ENCODE measurements at places on chromosomes 4 and X.
A peak's percentile ranks its signal among the peaks of the same experiment; 100 is the strongest.

- DNase-seq = no peak
Measured at GRCh38 chrX:4764888-4765287, 1051.4 kb upstream of the PRKX start.

DNA sequence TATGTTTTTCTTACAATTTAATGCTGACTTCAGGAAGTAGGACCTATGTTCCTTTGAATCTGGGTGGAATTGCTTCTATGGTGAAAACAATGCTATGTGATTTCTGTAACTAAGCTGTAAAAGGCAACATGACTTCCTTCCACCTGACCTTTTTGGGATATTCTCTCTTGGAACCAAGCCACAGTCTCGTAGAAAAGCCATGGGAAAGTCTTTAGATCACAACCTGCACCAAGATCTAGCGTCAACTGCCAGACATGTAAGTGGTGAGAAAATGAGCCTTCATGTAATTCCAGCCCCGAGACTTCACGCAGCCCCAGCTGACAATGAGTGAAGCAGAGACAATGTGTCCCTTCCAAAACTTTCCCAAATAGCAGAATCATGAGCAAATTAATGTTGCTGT, 297.0 kb upstream of the DCAF8L1 start:
- no peak for DNase-seq

- no peak for DNase-seq
Measured at GRCh38 chr4:139854668-139855403, 189.2 kb downstream of the MGST2 start.

- DNase-seq = no peak
Measured at GRCh38 chr4:139629436-139630125, 36.0 kb upstream of the MGST2 start.

- no peak for DNase-seq
Measured at GRCh38 chr4:3283483-3283882, 9.3 kb upstream of the RGS12 start.

GRCh38 chr4:89123451-89123851, 12.1 kb downstream of the TIGD2 start:
- no peak for DNase-seq

GRCh38 chrX:8565729-8566128, 101.1 kb downstream of the VCX3B start:
- no peak for DNase-seq

DNA sequence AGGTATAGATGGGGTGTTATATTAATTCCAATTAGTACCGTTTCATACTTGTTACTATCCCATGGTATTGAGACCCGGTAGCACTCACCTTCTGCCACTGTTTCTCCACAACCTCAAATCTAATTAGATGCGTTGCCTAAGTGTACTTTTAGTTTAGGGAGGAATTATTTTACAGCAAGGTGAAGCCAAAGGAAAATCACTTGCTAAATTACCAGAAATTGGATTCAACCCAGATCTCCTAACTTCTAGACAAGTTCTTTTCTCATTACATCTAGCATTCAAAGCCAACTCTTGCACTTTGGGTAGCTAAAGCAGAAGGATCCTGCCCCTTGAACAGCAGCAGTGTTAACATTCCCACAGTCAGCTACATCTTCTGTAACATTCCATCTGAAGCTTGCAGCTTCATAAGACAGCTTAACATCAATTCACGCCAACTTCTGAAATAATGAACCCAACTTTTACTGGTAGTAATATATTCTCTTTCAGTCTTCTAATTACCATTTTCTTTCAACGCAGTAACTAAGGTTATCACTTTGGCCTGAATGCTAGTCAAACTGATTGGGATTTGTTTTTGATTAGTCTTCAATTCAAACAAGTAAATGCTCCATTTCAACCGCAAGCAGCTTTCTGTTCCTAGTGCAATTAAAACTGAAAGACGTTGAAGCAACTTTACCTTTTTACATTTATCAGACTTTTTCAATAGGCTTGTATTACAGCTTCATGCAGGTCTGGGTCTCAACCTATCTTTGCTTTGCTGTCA, 934 bp upstream of the SEC31A start:
- DNase-seq = peak; percentile 29

DNA sequence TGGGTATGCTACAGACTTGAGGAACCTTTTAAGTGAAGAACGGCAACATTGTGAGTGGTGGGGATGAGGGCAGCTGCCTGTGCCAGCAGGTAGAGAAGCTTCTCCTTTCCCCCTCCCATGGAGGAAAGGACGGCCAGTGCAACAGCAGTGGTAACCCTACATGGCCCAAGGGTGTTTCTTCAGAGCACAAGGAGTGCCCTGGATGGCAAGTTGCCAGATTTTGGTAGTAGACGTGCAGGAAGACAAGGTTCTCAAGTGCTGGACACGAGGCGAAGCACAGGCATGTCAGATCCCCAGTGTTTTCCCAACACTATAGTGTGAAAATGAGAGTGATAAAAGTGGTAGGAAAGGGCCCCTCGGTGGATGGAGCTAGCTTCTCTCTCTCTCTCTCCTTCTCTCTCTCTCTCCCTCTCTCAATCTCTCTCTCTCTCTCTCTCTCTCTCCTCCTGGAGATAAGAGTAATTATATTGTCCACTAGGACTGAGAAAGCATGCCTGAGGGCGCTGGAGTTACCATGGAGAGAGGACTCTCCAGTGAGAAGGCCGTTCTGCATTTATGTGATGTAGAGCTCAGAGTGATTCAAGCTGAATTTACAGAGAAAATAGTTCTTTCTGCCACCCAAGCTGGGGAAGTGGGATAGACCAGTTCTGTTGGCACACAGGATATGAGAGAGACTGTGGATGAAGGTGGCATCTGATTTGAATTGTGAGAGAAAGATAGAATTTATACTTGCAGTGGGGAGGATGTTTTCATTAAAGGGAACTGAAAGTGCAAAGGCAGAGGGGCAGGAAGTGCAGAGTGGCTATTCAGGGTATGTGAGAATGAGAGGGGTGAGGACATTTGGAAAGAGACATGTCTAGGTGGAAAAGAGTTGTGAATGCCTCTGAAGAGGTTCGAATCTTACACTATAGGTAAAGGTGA, 25.7 kb upstream of the TRPC3 start:
- no peak for DNase-seq

DNA sequence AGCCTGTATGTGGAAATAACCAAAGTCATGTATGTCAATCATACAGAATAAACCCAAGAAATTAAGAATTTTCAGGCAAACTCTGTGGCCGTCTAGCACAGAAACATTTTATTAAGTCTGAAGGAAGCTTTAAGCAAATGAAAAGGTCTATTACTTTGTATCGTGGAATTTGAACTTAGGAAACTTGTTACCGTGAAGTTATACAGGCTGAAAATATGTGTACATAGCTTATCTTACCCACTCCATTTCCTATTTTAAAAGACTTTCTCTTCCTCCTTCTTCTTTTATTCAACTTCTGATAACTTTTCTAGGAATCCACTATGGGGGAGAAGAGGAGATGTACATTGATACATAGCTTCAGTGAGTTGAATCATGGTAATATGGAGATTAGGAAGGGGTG, 108.3 kb downstream of the AGTR2 start:
- DNase-seq = no peak

DNA sequence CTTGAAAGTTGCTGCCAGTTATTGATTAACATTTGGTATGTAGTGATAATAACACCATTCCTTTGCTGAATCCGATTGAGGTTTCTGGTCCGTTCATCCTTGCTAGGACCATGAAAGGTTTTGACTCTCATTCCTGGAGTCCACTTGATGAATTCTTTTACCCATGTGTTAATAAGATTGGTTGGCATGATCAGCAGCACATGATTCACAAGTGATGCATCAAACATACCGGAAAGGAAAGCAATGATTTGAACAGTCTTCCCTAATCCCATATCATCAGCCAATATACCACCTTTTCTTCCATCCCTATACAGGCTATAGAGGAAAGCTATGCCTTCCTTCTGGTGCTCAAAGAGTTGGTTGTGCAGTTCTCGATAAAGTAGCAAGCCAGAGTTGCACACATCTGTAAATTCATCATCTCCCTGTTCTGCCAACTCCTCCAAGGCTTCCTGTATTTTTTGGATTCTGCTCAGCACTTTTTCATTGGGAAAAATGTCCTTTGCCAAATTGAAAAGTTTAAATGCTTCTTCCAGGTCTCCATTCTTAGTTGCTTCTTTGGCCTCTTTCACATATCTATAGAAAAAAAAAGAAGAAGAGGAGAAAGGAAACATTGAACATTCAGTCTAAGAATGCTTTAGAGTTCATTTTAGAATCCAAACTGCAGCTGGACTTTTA, 26.7 kb downstream of the PIN4 start:
- DNase-seq = no peak

DNA sequence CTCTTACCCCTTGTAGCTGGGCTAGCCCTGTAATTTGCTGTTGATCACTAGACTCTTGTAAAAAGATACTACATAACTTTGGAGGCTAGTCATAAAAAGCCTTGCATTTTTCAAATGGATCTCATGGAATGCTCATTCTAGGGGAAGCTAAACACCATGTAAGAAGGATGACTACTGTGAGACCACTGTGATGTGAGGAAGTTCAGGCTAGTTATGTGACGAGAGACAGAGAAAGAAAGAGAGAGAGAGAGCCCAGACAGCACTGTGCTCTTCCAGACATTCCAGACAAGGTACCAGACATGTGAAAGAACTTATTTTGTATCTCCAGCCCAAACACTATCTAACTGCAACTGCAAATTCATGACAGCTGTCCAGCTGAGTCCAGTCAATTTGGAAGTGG, 404.6 kb upstream of the PITX2 start:
- DNase-seq = no peak

DNA sequence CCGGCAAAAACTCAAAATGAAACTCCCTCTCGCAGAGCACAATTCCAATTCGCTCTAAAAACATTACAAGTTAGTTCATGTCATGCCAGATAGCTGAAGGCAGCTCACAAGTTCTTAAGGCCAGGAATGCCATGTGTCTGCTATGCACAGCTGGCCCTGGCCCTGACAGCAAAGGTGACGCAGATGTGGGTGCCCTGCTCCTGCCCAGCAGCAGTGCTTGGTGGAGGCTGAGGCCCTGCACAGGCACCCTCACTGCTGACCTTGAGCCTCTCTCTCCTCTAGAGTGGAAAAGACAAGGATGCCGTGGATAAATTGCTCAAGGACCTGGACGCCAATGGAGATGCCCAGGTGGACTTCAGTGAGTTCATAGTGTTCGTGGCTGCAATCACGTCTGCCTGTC, 2.9 kb downstream of the S100P start:
- DNase-seq = no peak

- DNase-seq = no peak
Measured at GRCh38 chr4:84573385-84574068, 9.4 kb upstream of the CDS1 start.

GRCh38 chr4:6815029-6815836, 32.7 kb downstream of the KIAA0232 start:
- no peak for DNase-seq

GRCh38 chrX:19725641-19726040, 161.8 kb downstream of the SH3KBP1 start:
- DNase-seq = peak; percentile 39

DNA sequence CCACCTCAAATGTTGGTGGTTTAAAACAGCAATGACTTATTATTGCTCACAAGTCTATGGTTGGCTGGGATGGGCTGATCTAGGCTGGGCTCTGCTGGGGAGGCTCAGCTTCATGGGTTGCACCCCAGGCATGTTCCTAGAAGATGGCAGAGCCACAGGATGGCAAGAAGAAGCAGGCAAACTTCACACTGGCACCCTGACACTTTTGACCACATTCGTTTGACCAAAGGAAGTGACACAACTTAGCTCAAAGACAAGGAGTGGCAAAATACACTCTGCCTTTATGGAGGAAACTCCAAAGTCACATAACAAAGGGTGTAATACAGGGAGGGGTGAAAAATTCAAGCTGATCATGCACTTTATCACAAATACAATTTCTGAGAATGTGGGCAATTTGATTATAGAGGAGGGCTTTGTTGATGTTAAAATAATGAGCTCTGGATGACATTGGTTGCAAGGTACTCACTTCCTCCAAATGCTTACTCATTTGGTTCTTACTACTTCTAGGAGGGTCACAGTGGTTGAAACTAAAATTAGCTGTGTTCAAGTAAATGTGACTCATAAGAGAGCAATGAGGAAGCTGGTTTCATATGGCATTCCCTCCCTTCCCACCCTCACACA, 249.2 kb upstream of the RPS6KA3 start:
- peak; percentile 22 for DNase-seq

- DNase-seq = no peak
Measured at GRCh38 chr4:187294861-187295260, 571.2 kb upstream of the FAT1 start.

- DNase-seq = no peak
Measured at GRCh38 chrX:5753291-5753690, 475.4 kb downstream of the NLGN4X start.

DNA sequence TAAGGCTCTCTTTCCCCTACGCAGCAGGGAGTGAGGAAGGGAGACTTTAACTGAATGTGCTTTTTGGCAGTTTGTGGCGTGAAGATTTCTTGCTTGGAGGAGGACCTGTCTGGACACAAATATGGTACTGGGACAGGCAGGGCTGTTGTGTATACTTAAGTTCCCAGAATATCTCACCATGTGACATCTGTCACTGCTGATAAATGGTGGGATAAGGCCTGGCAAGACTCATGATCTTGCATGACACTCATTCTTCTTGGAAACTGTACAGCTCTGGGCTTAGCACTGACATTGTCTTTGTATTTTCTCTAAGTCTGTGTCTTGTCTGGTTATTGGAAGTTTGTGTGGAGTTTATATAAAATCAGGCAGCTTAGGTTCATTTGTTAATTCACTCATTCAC, 93.1 kb downstream of the STK32B start:
- DNase-seq = peak; percentile 62

- no peak for DNase-seq
Measured at GRCh38 chr4:74005528-74005927, 7.1 kb upstream of the CXCL5 start.

- DNase-seq = no peak
Measured at GRCh38 chr4:147430111-147430510, 50.8 kb upstream of the EDNRA start.

DNA sequence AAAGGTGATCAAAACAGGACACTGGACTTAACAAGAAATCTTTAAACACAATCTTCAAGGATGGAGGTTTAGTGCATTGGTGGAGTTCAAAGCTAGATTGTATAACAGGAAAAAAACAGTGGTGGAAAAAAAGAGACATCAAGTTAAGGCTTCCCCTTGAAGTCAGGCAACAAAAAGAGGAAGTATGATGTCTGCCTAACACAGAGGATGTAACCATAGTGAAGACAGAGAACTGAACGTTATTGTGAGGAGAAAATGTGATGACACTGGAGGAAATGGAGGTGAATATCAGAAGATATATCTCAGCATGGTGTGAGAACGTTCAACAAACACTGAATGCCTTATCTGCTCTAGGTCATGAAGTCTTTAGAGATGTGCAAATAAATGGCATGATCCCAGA, 192.4 kb upstream of the AR start:
- peak; percentile 9 for DNase-seq

GRCh38 chr4:7083597-7084563, 16.0 kb upstream of the GRPEL1 start:
- no peak for DNase-seq

- no peak for DNase-seq
Measured at GRCh38 chrX:861340-861890, 230.8 kb downstream of the SHOX start.

- DNase-seq = no peak
Measured at GRCh38 chr4:15738877-15739276, 36.0 kb downstream of the BST1 start.
